GM20000 (cell line): ENCODE measurements at places on chromosomes 5 and 9.
A peak's percentile ranks its signal among the peaks of the same experiment; 100 is the strongest.

GRCh38 chr9:104074876-104075275 lies 19.2 kb upstream of the SMC2 start:
- DNase-seq: no peak

DNA sequence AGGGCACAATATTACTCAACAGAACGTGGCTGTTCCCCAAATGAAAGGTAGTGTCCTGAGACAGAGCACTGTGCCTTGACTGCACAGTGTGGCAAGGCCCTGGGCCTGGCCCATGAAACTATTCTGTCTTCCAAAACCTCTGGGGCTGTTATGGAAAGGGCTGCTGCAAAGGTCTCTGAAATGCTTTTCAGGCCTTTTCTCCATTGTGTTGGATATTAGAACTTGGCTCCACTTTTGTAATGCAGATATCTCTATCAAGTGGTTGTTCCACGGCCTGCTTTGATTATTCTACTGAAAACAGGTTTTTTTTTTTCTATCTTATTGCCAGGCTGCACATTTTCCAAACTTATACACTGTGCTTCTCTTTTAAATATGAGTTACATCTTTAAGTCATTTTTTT lies 777.5 kb upstream of the TYRP1 start:
- no peak for DNase-seq

- DNase-seq: no peak
Measured at GRCh38 chr5:107574287-107574686, 96.5 kb downstream of the EFNA5 start.

DNA sequence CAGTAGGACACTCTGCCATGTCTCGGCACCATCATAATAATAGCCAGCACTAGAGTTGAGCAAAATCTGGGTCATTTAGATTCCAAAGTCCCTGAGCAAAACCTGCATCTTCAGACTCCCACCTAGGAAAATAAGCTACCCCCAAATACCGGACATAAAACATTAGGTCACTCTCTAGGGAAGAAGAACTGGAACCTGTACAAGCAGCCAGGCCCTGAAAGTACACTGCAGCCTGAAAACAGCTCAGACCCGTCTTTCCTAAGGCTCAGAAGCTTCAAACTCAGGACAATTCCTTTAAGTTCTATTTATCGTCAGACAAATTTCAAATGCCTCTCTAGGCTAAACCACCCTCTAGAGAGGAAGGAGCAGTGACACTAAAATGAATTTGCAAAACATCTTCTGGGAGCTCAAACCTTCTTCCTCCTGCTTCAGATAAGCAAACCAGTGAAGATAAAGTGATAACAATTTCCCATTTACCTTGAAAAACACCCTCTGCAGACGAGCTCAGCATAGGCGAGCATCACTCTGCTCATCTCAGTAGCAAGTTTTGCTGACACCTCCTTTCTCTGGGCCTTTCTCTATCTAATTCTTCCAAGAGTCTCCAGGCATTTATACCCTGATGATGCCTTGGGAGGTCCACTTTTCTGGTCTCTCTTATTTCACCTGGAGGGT lies 34.0 kb downstream of the ADAM19 start:
- no peak for DNase-seq

GRCh38 chr9:128916204-128916603 lies 4.6 kb upstream of the PHYHD1 start:
- no peak for DNase-seq

DNA sequence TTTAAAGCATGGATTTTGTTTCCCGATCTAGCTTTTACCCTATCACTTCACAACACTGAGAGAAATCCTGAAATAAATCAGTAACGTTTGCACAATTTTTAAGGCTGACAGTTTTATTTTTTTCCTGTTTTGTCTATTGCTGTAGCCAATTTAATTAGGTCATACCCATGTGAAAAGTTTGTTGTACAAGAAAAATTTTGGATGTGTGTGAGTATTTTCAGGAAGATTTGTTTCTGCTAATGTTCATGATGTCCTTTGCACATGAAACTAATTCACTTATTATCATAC lies 237.8 kb downstream of the ARRDC3 start:
- no peak for DNase-seq

DNA sequence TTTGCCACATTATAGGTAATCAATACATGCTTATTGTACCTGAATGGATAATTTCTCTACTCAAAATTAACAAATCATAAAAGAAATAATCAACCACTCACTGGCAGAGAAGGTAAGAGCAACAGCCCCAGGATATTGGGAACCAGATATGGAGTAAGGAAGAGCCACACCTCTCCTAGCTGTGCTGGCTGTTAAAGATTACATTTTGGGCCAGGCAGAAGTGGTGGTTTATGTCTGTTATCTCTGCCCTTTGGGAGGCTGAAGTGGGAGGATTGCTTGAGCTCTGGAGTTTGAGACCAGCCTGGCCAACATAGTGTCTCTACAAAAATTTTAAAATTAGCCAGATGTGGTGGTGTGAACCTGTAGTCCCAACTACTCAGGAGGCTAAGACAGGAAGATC lies 56.4 kb downstream of the BHMT start:
- DNase-seq: no peak

GRCh38 chr9:81832571-81833285 lies 95.5 kb upstream of the SPATA31D4 start:
- no peak for DNase-seq

GRCh38 chr9:126317513-126317912 lies 9.1 kb upstream of the MVB12B start:
- DNase-seq: no peak

DNA sequence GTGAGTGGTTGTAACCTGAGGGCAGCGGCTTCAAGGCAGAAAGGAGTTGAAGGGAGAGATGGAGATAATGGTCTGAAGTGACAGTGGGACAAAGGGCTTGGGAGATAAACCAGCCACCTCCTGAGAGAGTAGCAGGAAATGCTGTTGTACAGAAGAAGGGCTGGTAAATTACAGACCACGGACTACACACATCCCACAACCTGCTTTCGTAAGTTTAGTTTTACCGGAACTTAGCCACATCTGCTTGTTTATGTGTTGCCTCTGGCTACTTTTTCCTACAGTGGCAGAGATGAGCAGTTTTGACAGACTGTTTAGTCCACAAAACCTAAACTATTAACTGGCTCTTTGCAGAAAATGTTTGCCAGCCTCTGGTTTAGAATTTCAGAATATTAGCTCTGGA lies 269.5 kb downstream of the ARHGEF28 start:
- DNase-seq: no peak

- DNase-seq: no peak
Measured at GRCh38 chr9:86359151-86359879, 5.1 kb upstream of the TUT7 start.

DNA sequence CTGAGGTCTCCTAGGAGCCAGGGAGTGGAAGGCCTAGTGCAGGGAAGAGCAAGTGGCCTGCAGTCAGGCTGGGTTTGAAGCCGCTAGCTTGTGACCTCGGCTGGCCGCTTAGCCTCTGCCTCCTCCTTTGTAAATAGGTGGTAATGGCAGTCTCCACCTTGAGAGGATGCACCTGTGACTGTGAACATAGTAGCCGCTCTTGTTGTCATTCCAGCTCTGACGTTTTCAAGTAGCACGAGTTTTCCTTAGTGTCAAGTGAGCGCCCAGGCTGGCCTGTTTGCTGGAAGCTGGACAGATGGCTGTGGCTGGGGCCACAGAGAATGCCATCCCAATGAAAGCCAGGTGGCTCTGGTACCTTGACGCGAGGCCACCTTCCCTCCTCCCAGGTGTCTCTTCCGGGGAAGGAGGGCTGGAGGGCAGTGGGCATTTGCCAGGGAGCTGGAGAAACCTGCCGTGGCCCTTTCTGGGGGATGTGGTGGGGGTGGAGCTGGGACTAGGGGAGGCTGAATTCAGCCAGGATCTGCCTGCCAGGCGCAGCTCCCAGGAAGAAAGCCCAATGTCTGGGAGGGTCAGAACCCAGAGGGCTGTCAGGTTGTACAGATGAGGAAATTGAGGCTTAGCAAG lies 2.5 kb downstream of the ASS1 start:
- no peak for DNase-seq

DNA sequence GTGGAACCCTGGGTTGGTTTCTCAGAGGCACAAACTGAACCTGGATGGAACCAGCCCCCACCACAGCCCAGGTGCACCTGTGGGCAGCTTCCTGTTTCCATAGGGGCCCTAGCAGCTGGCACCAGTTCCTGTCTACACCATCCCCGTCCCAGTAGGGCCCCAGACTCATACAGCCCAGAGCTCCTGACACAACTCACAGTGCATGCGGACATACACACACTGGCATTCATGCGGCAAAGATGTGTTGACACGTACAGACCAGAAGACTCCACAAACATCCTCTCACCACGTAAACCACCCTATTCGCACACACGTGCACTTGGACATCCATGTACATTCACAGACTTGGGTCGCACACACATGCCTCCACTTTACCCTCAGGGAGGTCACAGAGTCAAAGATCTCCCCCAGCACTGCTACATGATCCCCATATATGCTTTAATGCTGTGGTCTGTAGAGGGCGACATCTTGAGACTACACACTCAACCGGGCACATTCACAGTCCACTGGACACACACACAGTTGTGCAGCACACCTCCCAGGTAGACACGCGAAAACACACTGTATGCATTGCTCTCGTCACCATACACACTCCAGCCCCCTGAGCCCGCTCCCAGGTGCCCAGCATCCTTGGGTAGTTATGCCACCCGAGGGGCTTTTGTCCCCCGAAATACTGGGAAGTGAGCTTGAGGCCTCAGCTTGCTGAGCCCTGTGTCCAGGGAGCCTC lies 22.4 kb downstream of the CXXC5 start:
- DNase-seq: peak; percentile 82
